ENCODE measurements at places on chromosomes 2 and 18. TPM values are rescaled to one million over a fixed set of nuclear protein-coding genes. Genes with fewer than 3 reads are reported as not detected.

Gene IL37
- not detected for total RNA-seq

- no peak overlapping the region for H3K27ac ChIP-seq
- DNase-seq, result no peak
- no peak overlapping the region for H3K4me3 ChIP-seq
- no peaks in the 10 kb centered on the region for H3K27me3 ChIP-seq
- peaks cover 4% of the 10 kb centered on the region for H3K36me3 ChIP-seq
Observed at GRCh38 chr18:74273394-74273793, 18.4 kb downstream of the CYB5A start.

DNA sequence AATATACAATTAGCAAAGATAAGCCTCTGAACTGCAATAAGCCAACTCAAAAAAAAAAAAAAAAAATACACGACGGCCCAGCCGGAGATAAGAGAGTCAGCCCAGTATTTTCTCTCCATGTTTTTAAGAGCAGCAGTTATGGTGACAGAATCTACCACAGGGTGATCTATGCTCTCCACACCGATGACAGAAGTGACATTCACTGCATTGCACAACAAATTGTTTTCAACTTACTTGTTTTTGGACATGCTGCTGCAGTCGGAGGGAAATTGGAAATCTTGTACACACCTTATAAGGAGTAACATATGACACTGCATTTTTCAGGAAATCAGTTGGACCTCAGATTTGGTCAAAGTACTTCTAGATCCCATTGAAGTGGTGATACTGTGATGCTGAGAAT, 23.3 kb upstream of the APOB start:
- peaks cover 2% of the 10 kb centered on the region for H3K27me3 ChIP-seq
- H3K4me3 ChIP-seq, result no peak overlapping the region
- no peaks in the 10 kb centered on the region for H3K36me3 ChIP-seq
- no peak for DNase-seq
- H3K27ac ChIP-seq, result no peak overlapping the region

GRCh38 chr2:172623249-172623965, 67.5 kb downstream of the PDK1 start:
- H3K36me3 ChIP-seq, result peaks cover 19% of the 10 kb centered on the region
- no peak overlapping the region for H3K4me3 ChIP-seq
- no peak for DNase-seq

DNA sequence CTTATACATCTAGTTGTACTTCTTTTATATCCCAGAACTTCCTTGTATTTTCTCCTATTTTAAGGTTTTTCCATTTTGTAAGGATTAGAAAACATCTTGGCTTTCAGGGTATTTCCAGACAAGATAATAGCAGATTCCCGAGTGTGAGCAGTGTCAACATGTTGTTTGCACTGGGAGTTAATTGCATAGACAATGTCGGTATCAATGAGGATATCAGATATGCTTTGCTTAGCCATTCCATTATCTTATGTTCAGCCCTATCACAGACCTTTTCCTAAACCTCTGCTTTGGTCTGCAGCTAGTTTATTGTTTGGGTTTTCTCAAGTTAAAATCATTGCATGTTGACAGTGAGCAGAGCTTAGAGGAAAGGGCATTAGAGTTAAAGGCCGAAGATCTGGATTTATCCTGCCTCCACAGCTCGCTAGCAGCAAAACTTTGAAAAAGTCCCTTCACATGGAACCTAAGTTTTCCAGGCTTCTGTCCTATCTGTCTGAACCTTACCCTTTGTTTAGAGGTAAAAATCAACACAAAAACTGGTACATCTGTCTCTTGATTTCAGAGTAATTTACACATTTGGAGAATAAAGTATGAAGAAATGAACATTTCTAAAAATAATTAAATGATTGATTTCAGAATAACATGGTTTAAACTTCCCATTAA, 355.4 kb downstream of the KIAA1328 start:
- no peak for DNase-seq
- H3K27ac ChIP-seq, result no peak overlapping the region
- no peaks in the 10 kb centered on the region for H3K36me3 ChIP-seq
- H3K4me3 ChIP-seq, result no peak overlapping the region
- H3K27me3 ChIP-seq, result no peaks in the 10 kb centered on the region
- no peaks in the 10 kb centered on the region for H3K4me1 ChIP-seq

GRCh38 chr18:39019989-39020388, 1454.4 kb upstream of the CELF4 start:
- H3K36me3 ChIP-seq, result no peaks in the 10 kb centered on the region
- no peak overlapping the region for H3K27ac ChIP-seq

Data from activated CD8-positive, alpha-beta T cell treated with anti-CD3 and anti-CD28 coated beads for 36 hours (primary cell).